ENCODE measurements at places on chromosomes 1 and 21.

- no peak for DNase-seq
These were observed 3.0 kb downstream of the TTC24 start for GRCh38 chr1:156582388-156583017.

DNA sequence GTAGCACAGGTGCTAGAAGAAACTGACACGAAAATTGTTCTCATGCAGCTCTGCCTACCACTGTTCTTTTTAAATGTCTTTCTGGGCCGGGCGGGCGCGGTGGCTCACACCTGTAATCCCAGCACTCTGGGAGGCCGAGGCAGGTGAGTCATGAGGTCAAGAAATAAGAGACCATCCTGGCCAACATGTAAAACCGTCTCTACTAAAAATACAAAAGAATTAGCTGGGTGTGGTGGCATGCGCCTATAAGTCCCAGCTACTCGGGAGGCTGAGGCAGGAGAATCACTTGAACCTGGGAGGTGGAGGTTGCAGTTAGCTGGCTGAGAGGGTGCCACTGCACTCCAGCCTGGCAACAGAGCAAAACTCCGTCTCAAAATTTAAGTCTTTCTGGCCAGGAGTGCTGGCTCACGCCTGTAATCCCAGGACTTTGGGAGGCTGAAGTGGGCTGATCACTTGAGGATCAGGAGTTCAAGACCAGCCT is 947 bp upstream of the RIT1 start:
- DNase-seq, result no peak

DNA sequence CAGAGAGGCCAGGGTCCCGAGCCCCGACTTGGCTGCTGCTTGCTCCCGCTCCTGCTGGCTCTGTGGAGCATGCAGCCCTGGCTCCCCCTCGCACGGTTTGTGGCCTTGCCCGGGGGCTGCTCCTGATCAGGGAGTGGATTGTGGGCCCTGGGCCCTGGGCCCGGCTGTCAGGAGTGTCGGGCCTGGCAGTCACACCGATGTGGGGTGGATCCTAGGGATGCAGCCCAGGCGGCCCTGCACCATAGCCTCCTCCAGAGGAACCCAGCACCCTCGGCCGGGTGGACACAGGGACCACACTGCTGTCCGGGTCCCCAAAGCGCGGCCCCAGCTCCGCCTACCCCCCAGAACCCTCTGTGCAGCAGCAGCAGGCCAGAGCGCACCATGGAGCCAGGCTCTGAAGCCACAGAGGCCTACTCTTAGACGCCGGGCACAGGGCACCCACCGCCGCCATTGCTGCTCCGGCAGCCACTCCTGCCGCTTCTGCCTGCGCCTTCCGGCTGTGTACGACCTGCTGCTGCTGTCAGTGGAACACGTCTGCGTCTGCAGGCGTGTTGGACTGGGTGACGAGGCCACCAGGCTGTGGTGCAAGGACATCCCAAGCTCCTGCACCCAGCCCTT is 9.4 kb downstream of the SLX9 start:
- no peak for DNase-seq

DNA sequence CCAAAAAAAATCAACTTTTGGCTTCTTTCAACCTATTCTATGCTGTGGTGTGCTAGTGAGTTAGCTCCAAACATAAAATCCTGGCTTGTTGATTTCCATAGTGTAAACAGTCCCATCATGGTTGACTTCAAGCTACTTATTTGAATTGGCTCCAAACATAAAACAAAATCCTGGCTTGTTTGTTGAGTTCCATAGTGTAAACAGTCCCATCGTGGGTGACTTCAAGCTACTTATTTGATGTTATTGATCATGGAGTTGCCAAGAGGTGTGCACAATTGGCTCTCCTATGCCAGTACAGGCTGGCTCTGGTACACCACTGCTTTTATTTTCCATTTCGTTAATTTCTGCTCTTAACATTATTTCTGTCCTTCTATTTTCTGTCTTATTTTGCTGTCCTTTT is 1.8 kb upstream of the COA6 start:
- no peak for DNase-seq

DNA sequence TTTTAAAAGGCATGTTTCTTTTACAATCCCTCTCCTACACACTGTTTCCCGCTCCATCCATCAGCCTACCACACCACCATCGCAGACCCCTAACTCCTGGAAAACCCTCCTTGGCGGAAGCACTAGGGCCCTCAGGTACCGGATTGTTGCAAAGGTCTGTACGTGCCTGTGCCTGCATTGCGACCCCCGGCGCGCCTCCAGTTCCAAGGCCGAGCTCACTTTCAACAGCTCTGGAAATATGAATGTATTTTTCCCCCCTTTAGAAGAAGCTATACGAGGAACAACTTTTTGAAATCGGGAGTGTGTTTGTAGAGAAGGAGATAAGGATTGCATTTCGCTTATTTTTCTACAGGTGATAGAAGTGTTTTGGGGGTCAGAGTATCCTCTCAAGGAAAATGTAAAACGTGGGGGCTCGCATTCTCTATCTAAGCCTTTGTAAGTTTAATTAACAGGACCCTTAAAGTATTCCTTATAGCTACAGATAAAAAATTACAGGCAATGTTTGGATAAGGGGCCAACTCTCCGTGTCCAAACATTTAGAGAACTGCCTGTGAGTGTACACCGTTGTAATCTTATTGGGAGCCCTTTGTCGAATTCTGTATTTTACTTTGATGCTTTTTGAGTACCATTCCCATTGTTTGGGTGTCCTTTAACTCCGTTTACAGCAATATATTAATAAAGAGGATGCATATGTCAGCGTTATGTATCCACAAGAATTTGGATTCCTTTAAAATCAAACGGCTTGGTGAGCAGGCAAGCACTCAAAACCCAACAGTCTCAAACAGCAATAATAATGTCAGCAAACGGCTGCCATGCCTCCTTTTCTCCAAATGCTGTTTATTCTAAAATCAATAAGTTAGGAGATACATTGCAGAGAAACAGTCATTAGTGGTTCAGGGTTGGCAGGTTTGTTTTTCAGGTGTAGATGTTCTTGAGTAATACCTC is 5.9 kb downstream of the PRRX1 start:
- DNase-seq, result no peak

GRCh38 chr21:34630536-34631143 is 15.7 kb upstream of the RCAN1 start:
- peak; percentile 73 for DNase-seq

DNA sequence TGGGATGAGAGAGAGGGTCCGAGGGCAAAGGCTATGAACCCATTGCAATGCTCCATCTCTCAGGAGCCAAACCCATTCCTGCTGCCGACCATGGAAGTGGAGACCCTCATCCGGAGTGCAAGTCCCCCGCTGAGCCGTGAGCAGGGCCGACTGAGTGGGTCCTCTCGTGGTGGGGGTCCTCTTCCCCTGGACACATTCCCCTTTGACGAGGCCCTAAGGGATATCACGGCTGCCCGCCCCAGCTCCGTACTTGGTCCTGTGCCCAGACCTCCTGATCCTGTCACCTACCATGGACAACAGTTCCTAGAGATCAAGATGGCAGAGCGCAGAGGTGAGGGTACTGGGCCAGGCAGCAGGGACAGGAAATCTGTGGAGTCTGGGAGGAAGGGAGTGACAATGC is 11.0 kb downstream of the HYI start:
- no peak for DNase-seq

GRCh38 chr1:3245344-3245743 is 176.3 kb downstream of the PRDM16 start:
- DNase-seq, result no peak

DNA sequence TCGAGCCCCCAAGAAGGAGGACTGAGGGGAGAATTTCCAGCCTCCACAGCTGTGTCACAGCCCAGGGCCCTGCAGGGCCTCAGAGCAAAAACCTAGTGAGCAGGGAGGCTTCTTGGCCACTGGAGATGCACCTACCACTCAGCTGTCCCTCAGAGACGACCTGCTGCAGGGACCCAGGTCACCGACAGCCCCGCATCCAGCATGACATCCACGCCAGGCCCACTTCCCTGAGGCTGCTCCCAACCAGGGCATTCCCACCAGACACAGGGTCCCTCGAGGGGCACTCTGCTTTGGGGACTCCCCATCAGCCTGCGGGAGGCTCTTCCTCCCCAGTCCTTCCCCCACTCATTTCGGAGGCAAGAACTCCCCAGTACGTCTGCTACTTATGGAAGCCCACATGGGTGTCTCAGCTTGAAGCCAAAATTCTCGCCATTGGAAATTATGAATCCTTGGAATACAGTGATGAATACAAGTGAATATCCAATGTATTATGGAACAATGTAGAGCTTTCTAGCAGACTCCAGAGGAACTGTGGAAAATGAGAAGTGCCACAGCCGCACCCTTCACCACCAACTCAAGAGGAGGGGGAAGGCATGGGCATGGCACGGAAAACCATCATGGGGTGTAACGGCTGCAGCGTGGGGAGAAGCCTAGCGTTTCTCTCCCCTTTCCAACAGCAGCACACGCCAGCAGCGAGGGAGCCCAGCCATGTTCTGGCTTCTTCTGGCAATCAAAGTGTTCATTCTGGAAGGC is 6.9 kb downstream of the TFF3 start:
- DNase-seq, result no peak

DNA sequence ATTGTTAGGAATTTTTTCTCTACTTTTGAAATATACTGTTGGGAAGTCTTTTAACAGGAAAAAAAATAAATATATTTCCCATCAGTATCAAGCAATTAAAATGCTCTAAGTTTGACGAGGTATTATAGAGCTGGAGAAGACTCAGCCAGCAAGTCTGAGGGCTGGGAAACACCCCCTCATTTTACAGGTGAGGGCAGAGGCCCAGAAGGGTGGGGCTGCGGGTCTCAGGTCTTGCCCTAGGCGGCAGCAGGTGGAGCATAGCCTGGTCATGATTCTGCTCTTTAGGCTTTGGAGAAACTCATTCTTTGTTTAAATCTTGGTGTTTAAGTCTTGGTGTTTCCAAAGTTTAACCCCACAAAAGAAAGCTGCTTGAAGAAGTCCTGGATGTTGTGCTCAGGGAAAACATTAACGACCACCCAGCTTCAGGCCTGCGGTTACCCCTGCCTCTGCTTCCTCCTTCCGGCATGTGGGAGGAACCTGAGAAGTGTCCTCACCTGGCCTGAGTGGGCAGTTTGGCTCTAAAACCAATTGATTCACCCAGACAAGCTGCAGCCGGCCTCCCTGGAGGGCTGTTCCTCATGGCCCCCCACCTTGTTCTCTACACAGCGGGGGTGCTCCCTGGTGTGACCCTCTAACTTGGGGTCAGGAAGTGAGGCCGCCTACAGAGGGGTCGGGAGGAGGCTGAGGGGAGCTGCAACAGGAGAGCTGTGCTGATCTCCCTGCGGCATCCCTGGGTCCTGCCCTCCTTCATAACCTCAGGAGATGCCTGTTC is 41.7 kb downstream of the OLFML2B start:
- DNase-seq, result no peak

DNA sequence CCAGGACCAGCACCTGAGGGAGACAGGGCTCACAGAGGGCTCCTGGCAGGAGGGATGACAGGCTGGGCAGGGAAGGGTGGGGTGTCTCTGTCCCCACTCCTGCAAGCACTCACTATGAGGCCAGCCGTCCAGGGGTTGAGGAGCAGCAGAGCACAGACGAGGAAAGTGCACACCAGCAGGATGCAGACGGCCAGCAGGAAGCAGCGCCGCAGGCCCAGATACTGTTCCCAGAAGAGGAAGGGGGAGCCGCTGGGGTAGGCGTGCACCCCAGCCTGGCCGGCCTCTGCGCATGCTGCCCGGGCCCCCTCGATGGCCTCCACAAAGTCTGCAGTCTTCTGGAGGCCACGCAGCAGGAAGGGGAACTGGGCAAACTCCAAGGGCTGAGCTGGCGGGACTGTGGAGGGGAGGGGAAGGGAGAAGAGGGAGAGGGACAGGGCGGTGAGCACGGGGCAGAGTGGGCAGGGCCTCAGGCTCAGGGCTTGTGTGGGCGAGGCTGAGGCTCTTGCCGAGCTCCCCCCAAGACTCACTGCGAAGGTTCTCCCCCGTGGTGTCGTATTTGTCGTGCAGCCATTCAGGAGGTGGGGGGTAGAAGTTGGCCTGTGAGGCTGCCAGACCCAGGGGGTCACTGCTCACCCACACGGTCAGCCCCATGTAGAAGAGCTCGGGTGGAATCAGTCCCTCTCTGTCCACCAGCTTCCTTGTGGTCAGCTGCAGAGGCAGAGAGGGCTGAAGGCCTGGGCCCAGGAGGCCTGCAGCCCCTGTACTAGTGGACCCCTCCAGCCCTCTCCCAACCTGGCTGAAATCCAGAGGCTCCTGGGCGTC is 16.5 kb downstream of the PTCH2 start:
- no peak for DNase-seq

DNA sequence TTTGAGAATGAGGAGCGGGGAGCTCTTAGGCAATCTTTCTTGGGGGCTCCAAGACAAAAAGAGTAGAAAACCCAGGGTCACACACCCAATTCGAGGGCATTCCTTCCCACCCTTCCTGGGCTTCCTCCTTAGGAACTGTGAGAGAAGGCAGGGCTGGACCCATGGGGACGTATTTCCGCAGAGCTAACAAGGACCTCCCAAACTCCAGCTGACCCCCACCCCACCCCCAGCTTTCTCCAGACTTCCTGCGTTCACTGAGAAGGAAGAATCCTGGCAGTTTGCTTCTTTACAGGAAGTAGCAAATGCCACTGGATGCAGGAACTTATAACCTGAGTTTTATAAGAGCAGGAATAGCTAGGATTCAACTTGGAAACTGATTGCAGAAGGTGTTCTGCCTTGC is 2.7 kb upstream of the LHX9 start:
- DNase-seq, result no peak

DNA sequence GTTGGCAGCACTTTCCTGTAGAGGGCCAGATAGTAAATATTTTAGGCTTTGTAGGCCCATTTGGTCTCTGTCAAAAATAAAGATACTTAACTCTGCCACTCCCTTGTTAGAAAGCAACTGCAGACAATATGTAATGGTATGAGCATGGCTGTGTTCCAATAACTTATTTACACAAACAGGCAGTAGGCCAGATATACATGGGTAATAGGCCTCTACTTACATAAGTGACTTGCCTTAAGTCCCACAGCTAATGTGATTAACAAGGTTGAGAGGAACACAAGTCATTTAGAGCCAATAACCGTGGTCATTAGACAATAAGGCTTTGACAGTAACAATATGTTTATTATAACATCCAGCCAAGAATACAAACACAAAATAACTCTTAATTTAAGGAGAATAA is 17.4 kb downstream of the CCT8 start:
- peak; percentile 17 for DNase-seq

DNA sequence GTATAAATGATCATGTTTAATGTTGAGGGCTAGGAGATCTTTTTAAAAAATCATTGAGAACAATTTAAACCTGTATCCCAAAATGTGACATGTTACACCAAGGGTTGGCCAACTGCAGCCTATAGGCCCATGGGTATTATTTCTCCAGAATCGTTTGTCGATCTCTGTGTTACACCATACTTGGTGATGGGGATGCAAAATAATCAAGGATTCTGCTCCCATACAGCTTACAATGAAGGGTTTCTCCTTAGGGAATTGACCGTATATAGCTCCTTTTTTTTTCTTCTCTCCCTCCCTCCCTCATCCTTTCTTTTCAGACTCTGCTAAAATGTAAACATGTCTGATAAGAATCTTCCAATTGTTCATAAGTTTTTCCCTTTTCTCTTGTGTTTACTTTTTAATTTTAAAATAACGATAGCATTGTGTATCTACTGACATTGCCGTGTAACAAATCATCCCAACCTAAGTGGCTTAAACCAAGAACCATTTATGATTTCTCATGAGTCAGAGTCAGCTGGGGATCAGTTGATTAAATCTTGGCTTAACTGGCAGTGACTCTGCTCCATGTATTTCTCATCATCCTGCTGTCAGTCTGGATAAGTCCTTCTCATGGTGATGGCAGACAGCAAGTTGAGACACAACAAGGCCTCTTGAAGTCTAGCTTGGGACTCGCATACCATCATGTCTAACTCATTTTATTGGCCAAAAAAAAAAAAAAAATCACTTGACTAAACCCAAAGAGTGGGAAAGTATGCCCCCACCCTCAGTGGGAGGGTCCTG is 48.0 kb downstream of the MARK1 start:
- no peak for DNase-seq

Data from NCI-H1105 treated with DMSO at 0.1 percent for 48 hours (cell line).